ENCODE measurements at places on chromosomes 7 and 10.

DNA sequence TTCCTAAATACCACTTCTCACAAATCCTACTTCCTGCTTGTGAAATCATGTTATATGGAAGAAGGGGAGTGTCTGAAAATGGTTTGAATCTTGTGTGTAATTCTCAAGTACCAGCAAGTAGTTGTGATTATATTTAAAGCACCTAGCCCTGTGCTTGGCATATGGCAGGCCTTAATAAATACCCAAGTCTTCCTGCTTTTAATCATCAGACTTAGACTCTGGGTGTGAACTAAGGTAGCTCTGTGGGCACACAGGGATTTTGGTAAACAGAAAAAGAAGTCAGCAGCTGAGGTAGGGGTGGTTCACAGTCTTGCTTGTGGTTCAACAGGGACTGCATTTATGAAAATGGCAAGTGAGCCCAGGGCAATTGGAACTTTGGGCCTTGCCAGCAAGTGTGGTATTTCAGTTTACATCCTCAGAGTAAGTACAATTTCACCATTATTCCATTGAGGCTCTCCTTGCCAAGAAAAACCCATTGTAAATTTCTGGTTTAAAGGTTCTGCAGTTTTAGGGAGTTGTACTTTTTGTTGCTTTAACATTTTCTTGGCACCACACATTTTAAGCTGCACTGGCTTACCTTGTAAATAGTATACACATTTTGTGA lies 215.5 kb downstream of the AUTS2 start:
- DNase-seq = no peak

DNA sequence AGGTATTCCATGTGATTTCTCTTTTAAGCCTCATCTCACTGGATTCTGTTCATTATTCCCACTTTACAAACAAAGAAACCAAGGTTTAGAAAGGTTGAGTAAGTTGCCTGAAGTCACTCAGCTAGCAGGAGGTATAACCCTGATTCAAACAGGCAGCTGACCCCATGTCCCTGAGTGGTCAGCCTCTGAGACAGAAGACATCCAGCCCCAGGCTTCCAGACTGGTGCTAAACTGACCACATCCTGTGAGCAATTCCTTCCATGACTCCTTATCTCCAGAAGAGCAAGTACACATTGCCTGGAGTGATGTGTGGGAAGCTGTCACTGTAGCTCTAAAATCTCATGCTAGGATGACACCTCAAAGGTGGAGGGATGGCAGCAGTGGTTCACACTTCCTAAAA lies 3.7 kb downstream of the PLPP4 start:
- no peak for DNase-seq

DNA sequence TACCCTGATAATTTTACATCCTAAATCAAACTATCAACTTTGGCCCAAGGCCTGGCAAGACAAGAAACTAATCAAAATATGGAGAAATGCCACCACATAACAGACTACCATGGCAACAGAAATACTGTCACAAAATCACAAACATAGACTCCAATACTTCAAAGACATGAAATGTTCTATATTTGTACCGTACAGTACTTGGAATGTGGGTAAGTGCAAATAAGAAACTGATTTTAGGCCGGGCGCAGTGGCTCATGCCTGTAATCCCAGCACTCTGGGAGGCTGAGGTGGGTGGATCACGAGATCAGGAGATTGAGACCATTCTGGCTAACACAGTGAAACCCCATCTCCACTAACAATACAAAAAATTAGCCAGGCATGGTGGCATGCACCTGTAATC lies 9.2 kb downstream of the TNPO3 start:
- DNase-seq = no peak

- no peak for DNase-seq
Measured at GRCh38 chr10:100827819-100828737, 82.7 kb downstream of the PAX2 start.

DNA sequence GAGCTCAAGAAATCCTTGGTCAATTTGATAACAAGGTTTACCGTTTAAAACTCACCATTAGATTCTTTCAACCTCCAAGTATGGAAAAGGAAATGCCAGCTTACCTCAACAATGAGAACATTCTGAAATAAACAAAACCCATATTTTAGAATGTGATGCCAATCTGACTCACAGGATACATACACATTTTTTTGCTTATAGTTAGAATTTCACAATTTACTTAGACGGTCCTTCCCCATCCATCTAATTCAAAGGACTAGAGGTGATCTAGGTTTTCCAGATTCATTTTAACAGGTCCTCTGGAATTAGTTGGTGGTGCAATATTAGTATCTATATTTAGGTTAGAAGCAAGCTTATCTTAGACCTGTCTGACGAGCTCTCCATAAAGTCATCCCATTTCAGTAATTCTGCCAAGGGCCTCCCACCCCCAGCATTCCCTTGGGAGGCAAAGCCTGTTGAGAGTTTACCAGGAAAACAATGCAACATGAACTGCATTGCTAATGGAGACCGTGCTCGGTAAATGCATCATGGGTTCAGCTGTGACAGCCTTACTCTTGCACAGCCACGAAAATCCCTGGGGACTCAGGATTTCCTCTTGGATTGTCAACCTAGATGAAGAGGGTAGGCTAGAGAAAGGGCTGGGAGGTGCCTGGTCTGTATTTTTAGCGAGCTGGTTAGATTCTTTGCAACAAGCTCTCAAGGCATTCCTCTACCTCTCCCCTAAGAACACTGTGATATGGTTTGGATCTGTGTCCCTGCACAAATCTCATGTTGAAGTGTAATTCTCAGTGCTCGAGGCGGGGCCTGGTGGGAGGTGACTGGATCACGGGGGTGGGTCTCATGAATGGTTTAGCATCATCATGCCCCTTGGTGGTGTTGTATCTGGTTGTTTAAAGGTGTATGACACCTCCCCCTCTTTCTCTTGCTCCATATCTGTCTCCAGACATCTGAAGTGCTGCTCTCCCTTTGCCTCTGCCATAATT lies 93.8 kb downstream of the PRTFDC1 start:
- no peak for DNase-seq

GRCh38 chr7:36653008-36653662 lies 71.2 kb downstream of the AOAH start:
- DNase-seq = no peak

GRCh38 chr10:16606421-16606820 lies 84.7 kb upstream of the C1QL3 start:
- no peak for DNase-seq

DNA sequence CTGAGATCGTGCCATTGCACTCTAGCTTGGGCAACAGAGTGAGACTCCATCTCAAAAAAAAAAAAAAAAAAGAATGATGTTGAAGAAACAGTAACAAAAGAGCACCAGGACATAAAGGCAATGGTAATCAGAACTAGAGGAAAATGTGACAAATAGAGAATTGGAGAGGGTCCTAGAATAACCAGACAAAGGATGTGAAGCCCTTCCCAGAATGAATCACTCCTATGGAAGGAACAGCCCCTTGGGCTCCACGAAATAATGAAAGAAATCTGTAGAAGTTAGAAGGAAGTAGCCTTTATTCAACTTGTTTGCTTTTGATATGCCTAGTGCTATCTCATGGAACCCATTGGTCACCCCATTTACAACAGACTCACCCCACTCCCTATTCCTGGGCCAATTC lies 169.2 kb downstream of the SUGCT start:
- no peak for DNase-seq

DNA sequence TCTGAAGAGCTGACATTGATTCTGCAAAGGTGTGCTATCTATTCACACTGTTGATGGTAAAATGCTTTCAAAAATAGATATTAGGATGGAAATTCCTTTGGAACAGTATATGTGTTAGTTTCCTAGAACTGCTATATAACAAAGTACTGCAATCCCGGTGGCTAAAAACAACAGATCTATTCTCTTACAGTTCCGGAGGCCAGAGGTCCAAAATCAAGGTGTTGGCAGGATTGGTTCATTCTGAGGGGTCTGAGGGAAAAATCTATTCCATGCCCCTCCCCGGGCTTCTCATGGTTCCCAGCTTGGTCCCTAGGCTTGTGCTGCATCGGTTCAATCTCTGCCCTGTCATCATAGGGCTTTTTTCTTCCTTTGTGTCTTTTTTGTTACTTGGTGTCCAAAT lies 79.9 kb downstream of the ADD3 start:
- DNase-seq = no peak

- DNase-seq = no peak
Measured at GRCh38 chr10:113616244-113617074, 47.4 kb downstream of the NRAP start.

GRCh38 chr7:107234436-107234835 lies 65.6 kb downstream of the HBP1 start:
- DNase-seq = no peak

GRCh38 chr10:49212076-49212475 lies 23.9 kb upstream of the TMEM273 start:
- no peak for DNase-seq

- no peak for DNase-seq
Measured at GRCh38 chr7:70474639-70475234, 657.2 kb upstream of the GALNT17 start.

DNA sequence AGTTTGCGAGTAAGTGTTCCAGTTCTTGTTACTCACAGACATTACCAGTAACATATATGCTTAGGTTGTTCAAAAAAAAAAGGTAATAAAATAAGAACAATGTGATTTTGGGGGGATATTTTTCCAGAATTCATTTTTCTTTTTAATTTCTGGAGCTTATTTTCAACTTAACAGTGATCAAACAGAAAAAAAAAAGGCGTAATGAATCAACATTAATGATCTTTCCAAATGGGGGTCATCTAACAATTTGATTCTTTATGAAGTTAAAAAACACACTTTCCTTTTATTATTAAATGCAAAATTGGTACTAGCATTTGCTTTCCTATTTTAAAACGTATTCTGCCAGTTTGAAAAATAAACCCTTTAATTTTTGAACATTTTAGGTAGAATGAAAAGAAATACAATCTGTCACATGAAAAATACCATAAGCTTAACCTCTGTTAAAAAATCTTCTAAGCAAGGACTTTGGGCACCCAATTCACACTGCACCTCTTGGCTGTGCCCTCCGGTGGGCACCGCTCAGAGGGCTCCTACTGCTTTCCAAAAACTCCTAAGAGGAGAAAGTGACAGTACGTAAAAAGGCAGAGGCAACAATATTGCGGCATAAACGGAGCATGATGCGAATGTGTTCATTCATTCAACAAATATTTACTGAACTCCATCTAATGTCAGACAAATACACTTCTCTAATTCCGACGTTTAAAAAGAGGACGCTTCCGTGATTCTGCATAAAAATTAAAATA lies 32.6 kb downstream of the CNPY1 start:
- no peak for DNase-seq

- no peak for DNase-seq
Measured at GRCh38 chr7:155948423-155948822, 136.2 kb upstream of the SHH start.

DNA sequence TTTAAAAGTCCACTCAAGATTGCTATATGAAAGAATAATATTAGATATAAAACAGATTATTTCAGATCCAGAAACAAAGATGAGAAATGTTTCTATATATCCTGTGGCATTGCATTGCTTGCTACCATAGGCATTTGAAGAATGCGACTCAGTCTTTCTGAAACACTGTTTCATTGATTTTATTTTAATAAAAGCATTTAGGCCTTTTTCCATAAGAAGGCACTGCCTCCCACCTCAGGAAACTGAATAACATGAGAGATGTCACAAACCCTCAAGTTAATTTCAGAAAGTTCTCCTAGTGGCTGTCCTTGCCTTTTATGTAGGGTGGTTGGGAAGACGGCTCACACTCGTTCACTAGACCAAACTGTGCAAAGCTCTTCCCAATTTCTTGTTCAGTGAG lies 23.3 kb downstream of the PRPS1L1 start:
- no peak for DNase-seq

DNA sequence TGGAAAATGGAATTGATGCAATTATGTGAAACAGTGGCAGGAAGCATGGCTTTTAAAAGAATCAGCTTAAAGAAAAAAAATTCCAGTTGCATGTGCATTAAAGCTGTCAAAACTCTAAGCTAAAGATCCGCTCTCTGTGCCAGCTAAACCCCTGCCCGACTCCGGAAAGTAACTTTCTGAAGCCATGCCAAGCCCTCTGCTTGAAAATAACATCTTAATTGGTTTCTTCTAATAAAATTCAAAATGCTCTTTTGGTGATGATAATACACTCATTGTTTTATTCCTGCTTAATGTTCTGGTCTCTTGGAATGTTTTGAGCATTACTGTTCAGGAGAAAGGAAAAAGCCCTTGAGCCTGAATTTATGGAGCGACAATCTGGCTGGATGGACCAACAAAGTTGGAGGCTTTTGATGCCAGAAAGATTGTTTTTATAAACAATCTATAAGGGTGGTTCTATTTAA lies 11.7 kb downstream of the SEMA3C start:
- no peak for DNase-seq

DNA sequence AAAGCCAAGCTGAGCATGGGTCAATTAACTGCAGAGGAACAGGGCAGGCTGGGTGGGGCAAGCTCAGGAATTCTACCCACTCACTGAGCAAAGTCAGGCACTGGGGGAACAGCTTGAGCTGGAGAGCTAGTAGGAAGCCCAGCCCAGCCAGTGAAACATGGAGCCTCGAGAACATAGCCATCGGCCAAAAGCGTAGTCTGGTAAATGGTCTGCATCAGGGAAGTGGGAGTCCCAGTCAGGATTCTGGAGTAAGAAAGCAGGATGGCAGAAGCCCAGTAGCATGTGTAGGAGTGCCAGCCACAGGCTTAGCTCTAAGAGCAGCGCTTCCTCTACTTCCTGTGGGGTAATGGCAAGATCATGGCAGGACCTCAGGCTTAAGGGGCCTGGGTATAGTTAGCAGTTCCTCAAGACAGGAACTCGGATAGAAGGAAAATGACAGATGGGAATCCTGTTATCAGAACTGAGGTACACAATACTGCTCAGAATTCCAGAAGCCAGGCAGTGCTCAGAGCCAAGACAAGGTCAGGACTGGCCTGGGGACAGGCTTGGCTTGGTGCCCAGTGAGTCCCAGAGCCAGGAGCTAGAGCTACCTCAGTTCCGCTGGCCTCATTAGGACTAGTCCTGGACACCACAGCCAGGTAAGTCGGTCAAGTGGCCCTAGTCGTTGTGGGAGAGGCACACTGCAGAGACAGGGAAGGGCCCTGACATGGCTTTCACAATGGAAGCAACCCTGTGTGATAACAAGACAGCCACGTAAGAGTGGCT lies 65.4 kb upstream of the MXI1 start:
- no peak for DNase-seq

DNA sequence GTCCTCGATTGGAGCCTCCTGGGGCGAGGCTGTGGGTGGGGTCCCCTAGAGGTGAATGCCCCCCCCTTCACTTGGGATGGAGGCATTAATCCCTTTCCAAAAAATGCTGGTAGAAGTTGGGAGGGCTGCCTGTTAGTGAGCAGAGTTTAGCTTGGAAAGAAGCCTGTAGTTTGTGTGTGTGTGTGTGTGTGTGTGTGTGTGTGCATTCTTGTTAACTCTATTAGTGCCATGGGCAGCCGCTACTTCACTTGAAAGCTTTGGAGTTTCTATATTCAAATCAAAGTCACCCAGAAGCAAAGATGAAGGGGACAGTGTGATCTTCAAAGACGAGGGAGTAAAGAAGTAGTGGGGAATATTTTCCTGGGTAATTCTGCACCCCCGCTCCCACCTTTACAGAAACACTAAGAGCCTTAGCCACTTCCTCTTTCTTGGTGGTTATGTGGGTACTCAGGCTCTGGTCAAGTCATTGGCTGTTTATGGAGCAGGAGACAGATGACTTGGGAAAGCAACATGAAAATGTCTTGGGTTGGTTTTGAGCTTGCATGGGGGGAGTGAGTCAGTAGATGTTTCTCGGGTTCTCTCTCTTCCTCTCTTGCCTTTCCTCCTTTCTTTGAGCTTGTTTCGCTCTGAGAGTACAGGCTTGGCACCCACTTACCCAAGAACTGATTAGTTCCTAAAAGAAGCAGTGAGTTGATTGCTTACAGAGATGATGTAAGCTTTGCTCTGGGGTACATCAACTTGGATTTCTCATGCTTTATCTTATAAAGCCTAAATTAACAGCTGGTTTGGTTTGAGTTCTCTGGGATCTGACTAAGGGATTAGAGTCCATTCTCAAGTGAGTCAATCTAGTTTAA lies 35.9 kb downstream of the TCF7L2 start:
- no peak for DNase-seq

Data from right renal pelvis (tissue), 4 donors.